Anterior cingulate cortex (tissue), 58 donors: ENCODE measurements at places on chromosomes 12 and 14.

DNA sequence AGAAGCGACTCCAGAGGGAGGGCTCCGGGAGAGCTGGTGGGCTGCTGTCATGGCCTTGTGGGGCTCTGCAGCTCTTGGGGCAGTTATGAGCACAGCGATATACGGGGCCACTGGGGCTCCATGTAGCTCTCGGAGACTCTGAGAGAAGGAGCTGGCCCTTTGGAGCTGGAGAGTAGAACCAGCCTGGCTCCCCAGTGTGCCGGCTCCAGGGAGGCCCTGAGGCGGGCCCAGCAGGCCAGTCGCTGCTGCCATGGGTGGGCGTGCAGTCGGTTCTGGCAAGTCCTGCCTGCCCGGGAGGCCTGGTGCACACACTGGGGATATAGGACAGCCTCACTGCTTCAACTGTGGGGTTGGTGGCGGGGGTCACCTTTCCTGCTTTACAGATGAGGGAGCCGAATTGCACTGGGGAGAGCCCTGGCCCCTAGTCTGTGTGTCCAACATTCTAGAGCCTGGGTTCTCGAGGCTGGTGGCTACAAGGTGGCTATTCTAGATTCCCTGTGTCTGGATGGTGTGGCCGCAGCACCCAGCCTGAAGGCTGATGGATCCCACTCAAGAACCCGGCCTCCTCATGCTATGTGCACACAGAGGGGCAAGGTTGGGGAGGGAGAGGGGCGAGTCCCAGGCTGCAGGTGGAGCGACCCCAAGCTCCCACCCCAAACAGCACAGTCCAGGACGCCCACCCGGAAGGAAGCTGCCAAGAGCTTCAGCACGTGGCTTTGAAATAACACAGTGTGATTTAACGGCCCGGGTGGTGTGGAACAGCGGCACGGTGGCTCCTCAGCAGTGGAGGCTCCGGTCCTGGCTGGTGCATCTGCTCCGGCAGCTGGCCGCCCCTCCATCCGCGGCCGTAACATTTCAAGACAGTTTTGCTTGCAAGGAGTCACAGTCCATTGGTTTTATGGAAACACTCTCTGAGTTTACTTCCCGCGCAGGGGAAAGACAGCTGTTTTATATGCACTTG, 188.3 kb upstream of the C14orf180 start:
- no peak for DNase-seq

DNA sequence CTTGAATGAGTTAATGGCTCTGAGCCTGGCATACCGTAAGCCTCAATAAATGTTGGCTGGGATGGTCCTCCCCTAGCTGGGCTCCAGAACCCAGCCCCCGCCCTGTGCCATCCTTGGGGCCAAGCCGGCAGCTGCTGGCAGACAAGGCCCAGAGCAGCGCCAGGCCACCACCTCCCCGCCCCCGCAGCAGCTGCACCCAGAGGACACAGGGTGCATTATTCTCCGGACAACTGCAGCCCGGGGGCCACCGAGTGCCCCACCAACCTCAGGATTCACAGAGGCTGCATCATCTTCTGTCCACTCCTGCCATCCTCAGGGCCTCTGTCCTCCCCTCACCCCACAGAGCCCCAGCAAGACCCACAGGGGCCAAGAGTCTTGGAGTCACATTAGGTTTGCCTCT, 92.7 kb downstream of the NCOR2 start:
- peak; percentile 90 for DNase-seq

DNA sequence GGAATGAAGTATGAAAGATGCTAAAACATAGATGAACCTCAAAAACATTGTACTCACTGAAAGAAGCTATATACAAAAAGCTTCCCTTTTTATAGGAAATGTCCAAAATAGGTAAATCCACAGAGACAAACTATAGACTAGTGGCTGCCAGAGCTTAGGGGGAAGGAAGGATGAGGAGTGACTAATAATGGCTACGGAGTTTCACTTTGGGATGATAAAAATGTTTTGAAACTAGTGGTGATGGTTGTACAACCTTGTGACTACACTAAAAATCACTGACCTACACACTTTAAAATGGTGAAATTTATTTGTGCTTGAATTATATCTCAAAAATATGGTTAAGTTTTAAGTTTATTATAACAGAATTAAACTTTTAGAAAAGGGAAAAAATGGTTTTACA, 37.1 kb upstream of the AMN1 start:
- DNase-seq: no peak

- no peak for DNase-seq
These were observed 7.2 kb upstream of the LGALS3 start for GRCh38 chr14:55121628-55122439.

DNA sequence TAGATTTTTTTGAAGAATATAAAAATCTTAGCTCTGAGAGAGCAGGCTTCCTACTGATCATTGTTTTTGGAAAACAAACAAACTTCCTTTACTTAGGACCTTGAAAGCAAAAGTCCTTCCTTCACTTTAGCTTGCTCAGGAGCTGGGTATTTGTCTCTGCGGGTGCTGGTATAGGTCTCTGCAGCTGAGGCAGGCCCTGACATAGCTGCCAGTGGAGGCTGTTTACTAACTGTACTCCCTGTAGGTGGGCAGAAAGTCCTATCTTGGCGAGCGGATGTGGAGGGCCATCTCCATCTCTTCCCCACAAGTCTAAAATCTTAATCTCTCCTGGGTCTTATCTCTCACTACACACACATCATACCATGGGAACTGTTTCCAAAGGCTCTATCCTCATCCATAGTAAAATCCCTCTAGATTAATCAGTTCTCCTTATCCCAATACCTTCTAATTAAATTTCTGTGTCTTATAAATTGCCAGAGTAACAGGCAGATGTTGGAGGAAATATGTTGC, 4.1 kb upstream of the MIA2 start:
- no peak for DNase-seq

GRCh38 chr12:131189781-131190180, 236.1 kb downstream of the ADGRD1 start:
- DNase-seq: peak; percentile 13

DNA sequence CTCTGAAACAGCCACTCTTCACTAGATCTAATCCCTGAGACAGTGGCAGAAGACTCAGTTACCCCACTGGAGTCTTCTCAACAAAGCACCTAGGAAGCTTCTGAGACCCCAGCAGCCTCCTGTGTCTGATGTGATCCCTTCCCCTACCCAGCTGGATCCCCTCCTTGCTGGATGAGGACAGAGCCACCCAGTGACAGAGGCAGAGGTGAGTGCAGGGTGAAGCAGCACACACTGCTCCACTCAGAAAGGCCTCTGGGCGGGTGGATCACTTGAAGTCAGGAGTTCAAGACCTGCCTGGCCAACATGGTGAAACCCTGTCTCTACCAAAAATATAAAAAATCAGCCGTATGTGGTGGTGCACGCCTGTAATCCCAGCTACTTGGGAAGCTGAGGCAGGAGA, 2.7 kb downstream of the SPRYD3 start:
- DNase-seq: no peak

- DNase-seq: no peak
These were observed 28.1 kb downstream of the ARF6 start for GRCh38 chr14:49920935-49921334.

DNA sequence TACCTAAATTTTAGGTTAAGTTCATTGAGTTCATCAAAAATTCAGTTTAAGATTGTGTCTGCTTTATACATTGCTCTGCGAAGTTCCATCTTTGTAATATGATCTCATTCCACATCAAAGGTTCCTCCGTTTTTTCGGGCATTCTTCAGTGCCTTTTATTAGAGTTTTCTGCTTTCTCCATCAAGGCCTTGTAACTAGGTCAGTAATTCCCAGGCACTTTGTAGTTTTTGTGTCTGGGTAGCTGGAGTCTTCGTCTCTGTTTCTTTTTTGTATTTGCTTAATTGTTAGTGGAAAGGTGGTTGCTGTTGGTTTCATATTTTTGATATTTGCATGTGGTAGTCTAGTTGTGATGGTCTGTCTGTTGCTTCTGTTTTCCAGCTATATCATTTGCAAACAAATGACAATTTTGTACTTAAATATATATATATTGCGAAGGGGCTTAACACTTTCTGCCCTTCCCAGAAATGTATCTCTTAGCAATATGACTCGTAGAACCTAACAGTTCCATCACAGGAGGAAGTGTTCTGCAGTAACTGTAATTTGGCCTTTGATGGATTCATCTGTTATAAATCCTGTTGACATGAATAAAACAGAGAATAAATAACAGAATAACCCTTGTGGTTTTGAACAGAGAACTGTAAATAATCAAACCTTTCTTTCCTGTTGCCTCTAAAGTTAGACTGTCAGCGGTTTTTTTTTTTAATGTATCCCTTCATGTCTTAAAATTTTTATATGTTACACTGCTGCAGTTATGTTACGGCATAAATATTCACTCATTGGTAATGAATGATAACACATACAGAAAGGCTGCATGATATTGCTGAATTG, 88.4 kb upstream of the DYNC1H1 start:
- DNase-seq: no peak

DNA sequence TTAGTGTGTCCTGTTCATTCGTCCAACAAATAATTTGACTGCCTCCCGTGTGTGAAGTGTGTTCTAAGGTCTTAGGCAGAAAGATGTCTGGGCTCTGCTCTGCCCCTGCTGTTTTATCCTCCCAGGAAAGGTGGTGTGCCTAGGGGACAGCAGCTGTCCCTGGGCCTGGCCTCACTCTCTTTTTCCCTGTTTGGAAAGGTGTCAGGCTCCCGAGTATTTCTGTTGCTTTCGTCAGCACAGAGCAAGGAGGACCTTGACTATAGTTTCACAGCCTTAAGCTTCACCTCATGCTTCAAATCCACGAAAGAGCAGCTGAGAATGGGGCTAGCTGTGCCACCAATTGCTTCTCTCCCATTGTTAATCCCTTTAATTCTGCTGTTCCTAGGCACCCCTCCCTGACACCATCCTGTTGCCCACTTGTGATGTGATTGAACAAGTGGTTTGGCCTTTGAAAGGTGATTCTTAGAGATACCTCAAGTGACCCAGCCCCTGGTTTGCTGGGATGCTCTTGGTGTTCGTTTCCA, 54.2 kb downstream of the TGFB3 start:
- no peak for DNase-seq

GRCh38 chr12:74586251-74586650, 48.6 kb downstream of the ATXN7L3B start:
- no peak for DNase-seq

GRCh38 chr14:80549141-80549540, 337.8 kb upstream of the DIO2 start:
- no peak for DNase-seq
